ENCODE measurements at places on chromosomes 12 and 14.

GRCh38 chr12:6613776-6614512 is 6.8 kb upstream of the CHD4 start:
- peak; percentile 96 for DNase-seq

DNA sequence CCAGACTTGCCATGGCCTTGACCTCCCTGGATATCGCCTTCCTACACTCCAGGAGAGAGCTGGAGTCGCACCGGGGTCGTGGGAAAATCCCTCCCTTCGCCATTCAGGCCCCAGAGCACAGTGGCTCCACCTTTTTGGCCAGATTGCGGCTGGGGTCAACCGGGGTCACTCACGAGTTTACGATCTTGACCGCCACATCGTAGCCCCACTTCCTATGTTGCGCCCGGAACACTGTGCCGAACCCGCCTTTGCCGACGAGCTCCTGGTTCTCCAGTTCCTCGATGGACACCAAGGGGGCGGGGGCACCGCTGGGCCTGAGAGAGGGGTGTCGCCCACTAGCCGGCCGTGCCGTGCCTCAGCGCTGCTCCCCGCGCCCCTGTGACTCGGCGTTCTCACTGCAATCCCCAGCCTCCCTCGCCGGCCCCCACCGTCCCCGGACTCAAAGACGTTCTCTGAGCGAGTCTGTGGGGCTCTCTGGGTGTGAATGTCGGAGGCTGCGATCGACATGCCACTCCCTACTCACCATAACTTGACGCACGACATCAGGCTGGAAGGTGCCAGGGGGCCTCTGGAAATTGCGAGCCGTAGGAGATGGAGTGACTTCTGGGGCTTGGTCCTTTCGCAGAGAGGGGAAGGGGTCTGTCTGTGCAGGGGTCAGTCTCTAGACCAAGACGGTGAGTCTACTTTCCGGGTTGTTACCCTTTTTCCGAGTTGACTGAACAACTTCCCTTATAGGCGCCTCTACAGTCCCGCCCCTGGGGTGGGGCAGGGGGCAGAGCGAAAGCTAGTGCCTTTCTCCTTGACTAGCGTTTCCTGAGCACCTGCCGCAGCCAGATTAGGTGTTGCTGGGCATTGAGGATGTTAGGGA is at the start of gene RIPK3:
RIPK3 (minus strand) TSS at position 708 of the 868 bp plus-strand sequence; CDS start at position 543, 165 bp downstream.
- DNase-seq = no peak

GRCh38 chr14:76767681-76768656 is 6.7 kb downstream of the VASH1 start:
- peak; percentile 10 for DNase-seq

GRCh38 chr12:47391566-47391965 is 311.8 kb upstream of the AMIGO2 start:
- no peak for DNase-seq

DNA sequence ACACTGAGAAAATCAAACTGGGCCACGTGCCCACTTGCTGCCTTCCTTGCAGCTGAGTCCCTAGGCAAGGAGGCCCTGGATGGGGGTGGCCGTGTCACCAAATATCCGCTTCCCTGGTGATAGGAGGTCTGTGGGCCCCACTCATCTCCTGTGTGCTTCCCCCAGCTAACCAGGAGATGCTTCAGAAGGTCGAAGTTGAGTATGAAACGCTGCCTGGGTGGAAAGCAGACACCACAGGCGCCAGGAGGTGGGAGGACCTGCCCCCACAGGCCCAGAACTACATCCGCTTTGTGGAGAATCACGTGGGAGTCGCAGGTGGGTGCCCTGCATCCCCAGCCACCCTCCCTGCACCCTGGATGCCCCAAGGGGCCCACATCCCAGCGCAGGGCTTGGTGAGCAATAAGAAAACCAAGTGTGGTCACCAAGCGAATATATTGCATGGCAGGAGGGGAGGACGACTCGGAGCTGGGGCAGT is 6.8 kb upstream of the SIVA1 start:
- DNase-seq = no peak

- no peak for DNase-seq
Observed at GRCh38 chr12:10268037-10268436, 39.6 kb upstream of the KLRD1 start.

DNA sequence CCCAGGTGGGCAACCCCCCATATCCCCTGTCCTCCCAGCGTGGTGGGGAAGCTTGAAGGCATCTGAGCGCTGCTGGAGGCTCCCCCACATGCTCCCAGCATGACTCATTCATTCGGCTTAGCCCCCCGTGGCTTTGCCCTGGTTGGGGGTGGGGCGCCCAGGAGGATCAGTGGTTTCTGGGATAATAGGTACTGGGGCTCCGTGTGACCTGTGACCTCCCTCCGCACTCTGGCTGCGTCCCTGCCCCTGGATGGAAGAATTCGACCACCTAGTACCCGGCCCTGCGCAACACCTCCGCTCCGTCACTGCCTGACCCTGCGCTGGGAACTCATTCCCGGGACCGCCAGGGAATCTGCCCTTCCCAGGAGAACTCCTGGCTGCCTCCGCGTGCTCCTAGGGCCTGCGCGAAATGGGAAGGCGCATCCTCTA is 120.1 kb downstream of the AACS start:
- DNase-seq = no peak

Data from NCI-H1436 (cell line).